A172 (cell line): ENCODE measurements at places on chromosomes 5 and 9. TPM values are rescaled to one million over a fixed set of nuclear protein-coding genes. Genes with fewer than 3 reads are reported as not detected.
A peak's percentile ranks its signal among the peaks of the same experiment; 100 is the strongest.

The CCDC183 gene
- total RNA-seq, result 0.45 and 0.55 TPM in 2 replicates

The DPP7 gene
- total RNA-seq, result 251 and 263 TPM in 2 replicates

The SPATA31D4 gene
- not detected in 2 replicates for total RNA-seq

The SPATA31E1 gene
- not detected in 2 replicates for total RNA-seq

The ARSI gene
- total RNA-seq, result 1.9 and 5.0 TPM in 2 replicates

The LMX1B gene
- total RNA-seq, result 1.8 and 2.9 TPM in 2 replicates

The GFI1B gene
- 0.19 and 0.47 TPM in 2 replicates for total RNA-seq

The LRRC14B gene
- total RNA-seq, result not detected in 2 replicates

The PCDHGA9 gene
- 2.8 and 3.4 TPM in 2 replicates for total RNA-seq

The FCN2 gene
- total RNA-seq, result not detected in 2 replicates

The LCP2 gene
- total RNA-seq, result not detected in 2 replicates

The NIPAL4 gene
- 1.2 and 1.5 TPM in 2 replicates for total RNA-seq

The ASS1 gene
- not detected in 2 replicates for total RNA-seq

The LEAP2 gene
- 0.38 and 1.9 TPM in 2 replicates for total RNA-seq

GRCh38 chr5:61788548-61788947, 456.5 kb downstream of the ZSWIM6 start:
- DNase-seq, result no peak

DNA sequence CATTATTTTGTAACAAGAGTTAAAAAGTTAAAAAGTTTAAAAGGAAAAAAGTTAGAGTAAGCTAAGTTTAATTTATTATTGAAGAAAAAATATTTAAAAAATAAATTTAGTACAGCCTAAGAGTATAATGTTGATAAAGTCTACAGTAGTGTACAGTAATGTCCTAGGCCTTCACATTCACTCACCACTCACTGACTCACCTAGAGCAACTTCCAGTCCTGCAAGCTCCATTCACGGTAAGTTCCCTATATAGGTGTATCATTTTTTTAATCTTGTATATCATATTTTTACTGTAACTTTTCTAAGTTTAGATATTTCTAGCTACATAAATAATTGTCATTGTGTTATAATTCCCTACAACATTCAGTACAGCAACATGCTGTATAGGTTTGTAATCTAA, 69.4 kb upstream of the PANK3 start:
- DNase-seq, result no peak

GRCh38 chr9:8297047-8297446, 497.5 kb upstream of the DMAC1 start:
- DNase-seq, result no peak

- no peak for DNase-seq
Measured at GRCh38 chr5:37724395-37725125, 115.3 kb downstream of the GDNF start.

DNA sequence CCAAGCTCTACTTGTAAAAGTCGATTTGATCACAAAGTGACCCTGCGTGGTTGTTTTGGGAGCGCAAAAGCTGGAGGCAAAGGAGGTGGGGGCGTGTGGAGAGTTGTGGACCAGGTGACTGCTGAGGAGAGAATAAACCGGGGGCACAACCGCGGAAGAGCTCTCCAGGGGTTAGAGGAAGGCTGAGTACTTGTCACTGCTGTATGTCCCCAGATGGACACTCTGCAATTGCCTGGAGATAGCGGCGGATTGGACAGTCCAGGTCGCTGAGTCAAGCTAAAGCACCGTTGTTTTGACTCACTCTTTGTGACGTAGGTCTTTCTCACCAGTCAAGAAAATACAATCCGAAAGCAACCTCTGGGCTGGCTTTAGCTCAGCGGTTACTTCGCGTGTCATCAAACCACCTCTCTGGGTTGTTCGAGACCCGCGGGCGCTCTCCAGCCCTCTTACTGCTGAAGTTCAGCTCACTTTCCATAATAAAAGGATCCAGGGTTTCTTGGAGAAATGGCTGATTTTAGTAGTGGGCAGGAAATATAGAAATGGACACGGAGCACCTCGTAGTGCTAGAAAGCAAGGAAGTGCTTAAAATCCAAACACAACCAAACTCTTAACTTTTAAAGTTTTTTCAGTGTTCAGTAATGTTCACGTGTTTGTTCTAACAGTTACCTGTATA, 25.7 kb downstream of the ZMAT2 start:
- DNase-seq, result peak; percentile 99

- DNase-seq, result no peak
Measured at GRCh38 chr5:160473681-160474080, 52.0 kb downstream of the PTTG1 start.

DNA sequence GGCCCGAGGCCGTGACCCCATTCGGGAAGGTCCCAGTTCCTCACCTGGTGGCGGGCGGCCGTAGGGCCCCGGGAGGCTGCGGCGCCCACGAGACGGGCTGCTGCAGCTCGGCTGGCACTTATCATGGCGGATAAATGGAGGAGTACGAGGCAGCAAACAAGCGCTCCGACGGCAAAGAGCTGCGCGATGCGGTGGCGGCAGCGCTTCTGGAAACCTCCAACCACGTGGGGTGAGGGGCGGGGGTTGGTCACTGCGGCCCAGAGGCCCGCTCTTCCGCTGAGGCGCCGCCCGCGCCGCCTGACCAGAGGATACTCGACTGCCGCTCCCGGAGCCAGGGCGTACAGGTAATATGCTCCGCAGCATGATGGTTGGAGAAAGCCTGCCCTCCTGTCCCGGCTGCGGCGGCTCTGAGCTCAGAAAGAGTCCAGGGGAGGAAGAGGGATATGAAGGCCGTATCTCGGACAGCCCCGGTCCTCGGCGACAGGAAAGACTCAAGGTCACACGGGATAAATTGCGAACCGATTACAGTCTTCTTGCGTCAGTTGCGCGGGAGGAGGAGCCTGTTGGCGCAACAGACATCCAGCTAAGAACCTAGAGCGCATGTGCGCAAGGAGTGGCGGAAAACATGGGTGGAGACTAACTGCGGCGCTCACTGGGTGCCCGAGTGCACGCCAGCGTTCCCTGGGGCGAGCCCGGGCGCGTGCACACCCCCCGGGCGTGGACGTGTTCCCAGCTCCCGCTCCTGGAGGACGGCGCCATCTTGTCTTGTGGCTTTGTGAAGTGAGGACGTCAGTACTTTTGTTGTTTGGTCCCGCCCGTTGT, at the start of gene HSPA9:
HSPA9 (minus strand) TSS at position 208 of the 822 bp plus-strand sequence; CDS start at position 125, 83 bp downstream.
- peak; percentile 100 for DNase-seq

DNA sequence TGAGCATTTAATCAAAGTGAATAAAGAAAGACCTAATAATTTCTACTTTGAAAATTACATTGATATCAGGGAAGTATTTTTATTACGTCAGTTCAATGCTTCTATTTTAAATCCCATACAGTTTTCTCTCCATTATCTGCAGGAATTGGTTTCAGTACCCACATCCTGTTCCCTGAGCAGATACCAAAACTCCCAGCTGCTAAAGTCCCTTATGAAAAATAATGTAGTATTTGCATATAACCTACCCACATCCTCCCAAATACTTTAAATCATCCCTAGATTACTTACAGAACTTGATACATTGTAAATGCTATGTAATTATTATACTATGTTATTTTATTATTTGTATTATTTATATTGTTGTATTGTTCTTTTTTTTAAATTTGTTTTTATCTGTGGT, 125.4 kb upstream of the MINAR2 start:
- no peak for DNase-seq

DNA sequence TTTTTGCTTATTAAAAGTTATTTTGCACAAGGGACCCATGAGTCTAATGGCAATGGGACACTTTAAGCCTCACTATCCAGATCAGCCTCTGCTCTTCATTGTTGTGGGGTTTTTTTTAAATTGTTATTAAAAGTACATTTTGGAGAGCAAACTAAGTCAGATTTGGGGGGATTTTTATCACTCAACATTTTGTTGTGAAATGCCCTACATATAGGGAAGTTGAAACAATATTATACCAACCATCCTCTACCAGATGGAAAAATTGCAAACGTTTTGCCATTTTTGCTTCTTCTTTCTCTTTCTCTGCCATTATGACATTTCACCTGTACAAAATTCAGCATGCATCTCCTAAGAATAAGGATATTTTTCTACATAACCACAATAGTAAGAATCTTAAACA, 75.3 kb downstream of the SLC1A3 start:
- DNase-seq, result no peak

- DNase-seq, result no peak
Measured at GRCh38 chr5:36239370-36240293, 2.1 kb downstream of the NADK2 start.

DNA sequence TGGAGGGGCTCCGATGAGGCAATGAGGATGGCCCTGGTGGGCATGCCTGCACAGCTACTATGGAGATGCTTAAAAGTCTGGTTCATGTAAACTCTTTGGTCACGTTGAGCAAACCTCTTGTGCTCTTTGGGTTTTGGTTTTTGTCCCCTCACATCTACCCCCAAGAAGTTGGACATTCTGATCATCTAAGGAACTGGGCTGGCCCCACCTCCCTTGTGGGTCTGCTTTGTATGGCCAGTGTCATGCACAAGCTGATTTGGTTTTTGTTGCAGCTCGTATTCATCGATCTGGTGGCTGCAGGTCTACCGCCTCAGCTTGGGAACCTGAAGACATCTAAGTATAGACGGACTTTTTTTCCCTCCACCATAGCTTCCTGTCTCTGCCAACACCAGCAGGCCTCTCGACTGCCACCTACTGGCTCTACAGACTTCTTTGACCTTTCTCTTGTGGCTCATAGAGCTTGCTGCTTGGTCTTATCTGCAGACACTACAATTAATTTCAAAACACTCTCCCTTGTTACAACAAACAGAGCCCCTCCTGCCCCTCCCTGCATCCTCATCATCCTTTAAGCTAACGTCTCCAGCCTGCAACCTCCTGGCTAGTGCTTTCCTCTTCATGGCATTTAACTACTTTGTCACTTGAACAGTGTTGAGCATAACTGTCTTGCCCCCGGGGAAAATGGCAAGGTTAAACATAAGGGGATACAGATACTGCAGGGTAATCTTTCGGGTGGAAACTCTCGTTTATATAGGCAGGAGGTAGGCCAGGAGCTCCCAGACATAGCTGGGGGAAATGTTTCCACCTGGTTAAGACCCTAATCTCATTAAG, 34.5 kb downstream of the TSTD2 start:
- peak; percentile 88 for DNase-seq

DNA sequence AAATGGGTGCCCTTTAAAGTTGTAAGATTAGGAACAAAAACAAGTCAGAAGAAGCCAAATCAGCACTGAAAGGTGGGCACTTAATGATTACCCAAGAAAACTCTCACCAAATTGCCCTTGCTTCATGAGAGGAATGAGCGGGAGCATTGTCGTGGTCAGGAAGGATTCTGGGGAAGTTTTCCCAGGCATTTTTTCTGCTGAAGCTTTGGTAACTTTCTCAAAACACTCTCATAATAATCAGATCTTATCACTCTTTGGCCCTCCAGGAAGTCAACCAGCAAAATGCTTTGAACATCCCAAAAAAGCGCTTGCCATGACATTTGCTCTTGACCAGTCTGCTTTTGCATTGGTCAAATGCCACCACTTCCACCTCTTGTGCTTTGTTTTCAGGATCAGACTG, 10.4 kb upstream of the PCDHGC3 start:
- no peak for DNase-seq

DNA sequence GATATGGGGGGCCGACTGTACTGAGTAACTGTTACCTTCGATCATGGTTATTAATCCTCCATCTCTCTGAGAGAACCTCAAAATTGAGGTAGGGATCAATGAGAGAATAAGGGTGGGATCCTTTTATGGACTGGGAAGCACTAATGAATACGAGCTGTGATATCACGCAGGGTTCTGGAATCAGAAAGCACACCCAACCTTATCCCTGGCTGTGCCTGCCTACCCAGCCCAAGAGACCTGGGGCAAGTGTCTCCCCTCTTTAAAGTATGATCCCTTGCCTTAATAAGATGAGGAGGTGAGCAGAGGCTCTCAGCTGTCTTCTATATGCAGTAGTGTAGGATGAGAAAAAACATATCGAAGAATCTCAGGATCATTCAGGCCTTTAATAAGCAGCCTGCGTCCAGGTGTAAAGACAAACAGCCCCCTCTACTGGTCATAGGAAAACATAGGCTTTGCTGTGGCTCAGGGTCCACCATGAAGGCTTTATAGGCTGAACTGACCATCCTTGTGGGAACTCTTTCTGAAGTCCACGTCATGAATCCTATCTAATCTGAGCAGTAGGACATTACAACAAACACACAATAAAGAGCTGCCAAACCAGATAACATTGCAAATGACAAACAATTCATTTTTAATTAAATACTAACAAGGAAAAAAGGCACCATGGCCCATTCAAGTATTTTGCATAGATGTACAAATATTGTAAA, 16.8 kb downstream of the NIPAL4 start:
- peak; percentile 77 for DNase-seq
